ENCODE measurements at places on chromosomes 1 and 21.

- no peak for DNase-seq
Observed at GRCh38 chr21:26115899-26116298, 54.7 kb downstream of the APP start.

- DNase-seq = no peak
Observed at GRCh38 chr1:203422116-203422515, 53.5 kb upstream of the PRELP start.

GRCh38 chr1:4485398-4485797 lies 169.0 kb upstream of the AJAP1 start:
- peak; percentile 68 for DNase-seq

- peak; percentile 70 for DNase-seq
Observed at GRCh38 chr21:36385233-36386030, at the start of gene CHAF1B. CHAF1B (plus strand) TSS chr21:36385392; CDS start chr21:36386137, 745 bp downstream.

DNA sequence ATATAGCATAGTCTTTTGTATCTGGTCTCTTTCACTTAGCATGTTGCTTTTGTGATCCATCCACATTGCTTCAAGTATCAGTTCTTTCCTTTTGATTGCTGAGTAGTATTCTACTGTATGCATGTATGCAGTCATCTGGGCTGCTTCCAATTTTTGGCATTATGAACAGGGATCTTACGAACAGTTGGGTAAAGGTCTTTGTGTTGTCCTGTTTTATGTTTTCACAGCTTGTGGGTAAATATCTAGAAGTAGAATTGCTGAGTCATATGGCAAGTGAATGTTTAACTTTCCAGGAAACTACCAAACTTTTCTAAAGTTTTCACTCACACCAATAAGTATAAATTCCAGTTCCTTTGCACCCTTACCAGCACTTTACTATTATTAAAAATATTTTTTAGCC lies 60.9 kb downstream of the LHX4 start:
- DNase-seq = no peak
